ENCODE measurements at places on chromosomes 3 and 15.

DNA sequence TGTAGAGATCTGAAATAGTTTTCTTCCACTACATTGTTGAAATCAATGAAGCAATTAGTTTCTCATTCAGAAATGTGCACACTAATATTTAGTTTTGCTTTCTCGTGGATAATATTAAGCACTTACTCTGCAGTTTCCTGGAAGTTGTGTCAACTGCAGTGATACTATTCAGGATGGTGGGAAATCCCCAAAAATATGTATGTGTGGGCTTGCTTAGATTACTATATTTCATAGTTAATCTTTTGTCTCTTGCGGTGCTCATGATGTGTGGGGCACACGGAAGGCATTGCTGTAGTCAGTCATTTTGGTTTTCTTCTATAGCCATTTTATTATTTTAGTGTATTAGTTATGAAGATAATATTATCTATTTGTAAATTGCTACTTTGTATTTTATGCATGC, 19.7 kb downstream of the RAB11A start:
- no peak for DNase-seq

- DNase-seq: no peak
Observed at GRCh38 chr3:171133337-171133736, 106.8 kb upstream of the SLC2A2 start.

- DNase-seq: no peak
Observed at GRCh38 chr15:51367322-51367976, 26.0 kb downstream of the GLDN start.

- DNase-seq: no peak
Observed at GRCh38 chr3:188231456-188231855, 77.5 kb downstream of the LPP start.

DNA sequence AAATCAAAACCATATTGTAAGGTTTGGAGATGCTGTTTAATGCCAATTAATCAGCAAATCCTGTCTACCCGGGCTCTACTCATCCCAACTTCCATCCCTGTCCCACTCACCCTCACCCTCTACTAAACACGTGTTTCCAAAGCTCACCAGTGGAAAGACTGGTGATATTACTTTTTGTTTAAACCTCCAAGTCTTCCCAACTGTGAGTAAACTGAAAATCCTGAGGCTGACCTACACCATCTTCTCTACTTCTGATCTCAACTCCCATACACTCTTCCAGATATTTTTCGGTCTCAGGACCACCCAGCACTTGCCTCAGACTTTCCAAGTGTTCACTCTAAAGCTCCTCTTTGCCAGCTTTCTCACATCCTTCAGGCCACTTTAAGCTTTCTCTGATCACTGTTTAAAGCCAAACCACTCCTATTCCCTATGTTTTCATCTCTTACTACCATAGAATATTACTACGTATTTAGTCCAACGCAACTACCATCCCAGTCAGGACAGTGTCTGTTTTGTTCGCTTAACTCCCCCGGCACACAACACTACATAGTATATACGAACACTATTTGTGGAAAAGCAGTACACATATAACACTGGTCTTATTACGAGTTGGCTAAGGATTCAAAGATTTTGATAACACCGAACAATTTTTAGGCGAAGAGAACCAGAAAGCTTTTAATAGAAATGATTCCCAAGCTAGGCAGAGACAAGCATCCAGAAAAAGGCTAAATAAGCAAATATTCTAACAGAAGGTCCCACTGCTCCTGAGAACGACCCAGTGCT, 684 bp downstream of the RPL4 start:
- no peak for DNase-seq

GRCh38 chr3:44557074-44557473, 2.1 kb downstream of the ZKSCAN7 start:
- DNase-seq: no peak

GRCh38 chr3:36796881-36797280, 32.5 kb upstream of the DCLK3 start:
- no peak for DNase-seq

GRCh38 chr3:14126887-14127505, 2.1 kb downstream of the TMEM43 start:
- DNase-seq: no peak

- DNase-seq: no peak
Observed at GRCh38 chr15:51971032-51971374, 575 bp downstream of the LEO1 start.

- DNase-seq: peak; percentile 13
Observed at GRCh38 chr15:59247364-59247763, 40.7 kb downstream of the LDHAL6B start.

DNA sequence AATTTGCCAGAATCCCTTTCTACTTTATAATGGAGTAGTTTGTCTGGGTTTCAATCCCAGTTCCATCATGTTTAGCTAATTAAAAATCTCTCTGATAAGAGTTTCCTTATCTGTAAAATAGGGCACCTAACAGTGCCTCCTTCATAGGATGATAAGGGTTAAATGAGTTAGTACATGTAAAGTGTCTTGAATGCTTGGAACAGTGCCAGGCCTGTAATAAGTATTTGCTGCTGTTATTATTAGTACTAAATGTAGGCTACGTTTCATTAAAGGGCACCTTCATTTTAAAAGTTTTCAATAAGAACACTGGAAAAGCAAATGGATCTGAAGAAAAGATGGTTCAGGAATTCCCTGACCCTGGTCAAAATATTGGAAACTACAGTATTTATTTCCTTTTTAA, 11.8 kb upstream of the SLC2A2 start:
- DNase-seq: no peak

GRCh38 chr3:103105206-103105605, 670.4 kb downstream of the ZPLD1 start:
- DNase-seq: no peak

- DNase-seq: no peak
Observed at GRCh38 chr3:85259748-85260147, 301.0 kb downstream of the CADM2 start.

DNA sequence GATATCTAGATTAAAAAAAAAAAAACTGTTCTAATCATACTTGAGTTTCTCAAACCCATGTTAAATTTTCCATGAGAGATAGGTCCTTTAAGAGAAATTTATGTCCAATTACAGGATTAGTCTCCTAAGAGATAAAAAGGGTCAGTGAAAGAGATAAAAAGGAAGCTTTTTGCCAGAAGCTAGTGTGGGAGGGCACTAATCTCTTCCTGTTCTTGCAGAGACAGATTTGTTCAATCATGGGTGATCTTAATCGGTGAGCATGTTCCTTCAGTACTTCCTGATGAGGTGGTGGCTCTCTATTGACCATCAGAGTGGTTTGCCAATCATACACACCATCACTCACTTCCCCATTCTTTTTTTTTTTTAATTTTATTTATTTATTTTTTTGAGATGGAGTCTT, 16.9 kb upstream of the LPP start:
- no peak for DNase-seq

DNA sequence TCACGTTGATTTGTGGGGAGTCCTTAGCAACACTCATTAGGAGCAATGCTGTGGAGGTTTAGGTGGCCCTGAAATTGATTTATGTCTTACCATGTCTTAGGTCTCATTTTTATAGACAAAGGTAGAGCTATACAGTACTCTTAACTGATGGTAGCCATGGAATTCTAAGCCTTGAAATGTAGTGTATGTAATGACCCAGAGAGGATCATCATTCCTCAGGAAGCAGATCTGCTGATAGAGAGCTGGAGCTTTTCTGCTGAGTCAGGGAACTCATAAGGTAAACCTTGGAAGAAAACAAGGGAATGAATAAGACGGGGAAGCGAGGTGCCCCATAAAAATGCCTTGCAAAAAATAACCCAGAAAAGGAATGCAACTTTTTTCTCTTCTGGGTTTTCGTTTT, 34.0 kb upstream of the ZNF639 start:
- no peak for DNase-seq
